Upper lobe of left lung (tissue), 6 donors: ENCODE measurements at places on chromosomes 11 and 22.
A peak's percentile ranks its signal among the peaks of the same experiment; 100 is the strongest.

DNA sequence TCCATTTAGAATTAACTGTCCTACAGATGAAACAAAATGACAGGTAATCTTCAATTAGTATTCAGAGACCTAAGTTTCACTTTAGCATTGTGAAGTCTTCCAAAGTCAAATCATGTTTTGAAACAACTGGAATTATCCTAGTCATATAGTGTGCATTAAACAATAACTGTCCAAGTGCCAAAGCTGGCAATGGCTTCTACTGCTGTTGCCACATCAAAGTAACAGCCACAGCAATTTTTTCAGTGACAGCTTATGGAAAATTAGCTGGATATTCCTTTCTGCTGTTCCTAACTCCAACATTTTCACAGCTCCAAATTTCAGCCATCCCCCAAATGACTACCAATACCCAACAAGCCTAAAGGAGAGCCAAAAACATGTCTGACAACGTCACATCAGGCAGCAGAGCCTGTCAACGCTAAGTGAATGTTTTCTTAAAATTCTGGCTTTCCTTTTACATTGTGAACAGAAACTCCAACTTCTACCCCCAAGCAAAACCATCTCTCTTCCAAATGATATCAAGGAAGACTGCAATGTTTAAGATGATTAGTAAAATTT, 45.3 kb upstream of the CCDC34 start:
- no peak for DNase-seq

DNA sequence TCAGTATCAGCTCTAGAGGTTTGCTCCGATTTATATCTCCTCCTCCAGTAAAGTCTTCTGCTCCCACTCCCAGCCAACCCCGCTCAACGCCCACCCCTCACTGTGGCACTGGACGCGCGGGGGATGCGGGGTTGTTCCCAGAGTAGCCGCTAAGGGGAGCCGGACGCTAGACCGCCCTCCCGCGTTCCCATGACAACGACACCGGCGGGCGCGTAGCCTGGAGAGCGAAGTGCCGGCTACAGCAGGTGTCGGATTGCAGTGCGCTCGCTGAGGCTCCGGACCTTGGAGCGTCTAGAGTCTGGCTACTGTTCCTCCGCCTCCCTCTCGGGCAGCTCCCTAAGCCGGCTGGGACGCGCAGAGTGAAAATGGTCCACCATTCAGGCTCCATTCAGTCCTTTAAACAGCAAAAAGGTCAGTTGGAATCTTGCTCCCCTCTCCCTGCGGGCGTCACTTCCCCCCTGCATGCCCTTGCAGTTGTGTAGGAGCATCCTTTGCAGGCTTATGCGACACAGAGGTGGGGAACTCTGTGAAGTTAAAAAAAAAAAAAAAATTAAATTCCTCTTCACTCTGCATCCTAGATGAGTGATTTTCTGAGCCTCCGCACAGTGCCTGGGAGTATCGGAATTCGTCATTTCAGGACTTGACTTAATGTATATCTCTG, at the start of gene ANO3:
TSS of gene ANO3 (plus strand) at position 220 of the 661 bp plus-strand sequence. CDS start at position 366, 146 bp downstream.
- DNase-seq: peak; percentile 79

DNA sequence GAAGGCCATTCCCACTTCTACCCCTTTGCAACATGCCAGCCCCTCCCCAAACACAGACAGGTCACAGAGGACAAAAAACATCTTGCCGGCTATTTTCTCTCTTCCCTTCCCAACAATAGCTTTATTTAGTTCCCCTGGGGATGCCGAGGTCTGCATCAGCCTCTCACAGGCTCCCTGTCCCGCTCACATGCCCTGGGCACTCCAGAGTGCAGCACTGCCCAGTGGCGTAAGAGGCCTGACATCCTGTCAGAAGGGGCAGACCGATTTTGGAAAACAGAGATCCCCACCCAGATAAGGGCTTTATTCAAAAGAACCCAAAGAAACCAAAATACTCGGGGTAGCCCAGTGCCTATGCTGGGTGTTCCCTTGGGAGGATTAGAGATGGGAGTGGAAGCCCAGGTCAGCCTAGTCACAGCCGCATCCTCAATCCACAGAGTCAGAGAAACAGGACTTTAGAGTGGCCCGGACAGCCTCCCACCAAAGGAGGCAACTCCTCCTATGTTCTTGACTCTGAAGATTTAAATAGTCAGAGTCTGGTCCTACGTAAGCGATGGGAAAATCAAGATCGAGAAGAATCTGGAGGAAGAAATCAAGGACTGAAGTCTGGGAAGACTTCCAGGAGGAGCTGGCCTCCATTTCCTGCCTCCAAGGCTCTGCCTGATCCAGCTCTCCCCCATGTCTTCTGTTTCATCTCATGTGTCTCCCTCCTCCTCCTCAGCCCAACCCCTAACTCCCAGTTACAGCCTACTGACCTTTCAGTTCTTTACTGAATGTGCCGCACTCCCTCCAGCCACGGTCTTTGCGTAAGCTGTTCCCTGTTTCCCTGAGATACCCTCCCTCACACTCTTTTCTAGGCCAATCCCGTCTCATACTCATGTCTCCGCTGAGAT, 129.3 kb downstream of the FBXO7 start:
- DNase-seq: no peak

DNA sequence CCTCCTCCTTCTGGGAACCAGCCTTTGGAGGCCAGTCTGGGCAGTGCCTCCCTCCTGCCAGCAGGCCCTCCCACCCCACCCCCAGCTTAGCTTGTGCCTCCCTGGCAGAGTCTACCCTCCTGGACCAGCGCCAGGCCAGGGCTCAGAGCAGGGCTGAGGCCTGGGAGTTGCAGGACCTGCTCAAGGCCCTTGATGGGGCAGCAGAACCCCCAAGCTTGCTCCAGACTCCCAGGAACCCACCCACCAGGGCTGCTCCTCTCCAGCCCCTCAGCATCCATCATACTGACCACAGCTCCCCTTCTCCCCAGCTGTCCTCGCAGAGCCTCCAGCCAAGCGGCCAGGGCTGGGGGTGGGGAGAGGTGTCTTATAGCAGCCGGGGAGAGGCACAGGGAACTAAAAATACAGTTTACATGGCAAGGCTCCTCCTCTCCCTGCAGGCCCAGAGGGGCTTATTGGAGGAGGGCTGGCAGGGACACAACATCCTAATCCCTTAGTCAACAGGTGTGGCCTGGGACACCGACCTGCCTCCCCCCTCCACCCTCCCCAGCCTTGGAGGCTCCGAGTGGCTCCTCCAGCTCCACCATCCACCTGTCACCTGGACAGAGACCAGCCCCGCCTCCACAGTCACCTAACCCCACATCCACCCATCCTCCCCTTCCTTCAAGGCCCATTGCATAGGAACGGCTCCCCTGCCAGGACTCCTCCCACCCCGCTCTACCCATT, 5.2 kb upstream of the MB start:
- DNase-seq: no peak

- peak; percentile 92 for DNase-seq
These were observed 122.6 kb downstream of the APOL5 start for GRCh38 chr22:35840302-35840739.

- DNase-seq: no peak
These were observed 295.1 kb upstream of the ANO5 start for GRCh38 chr11:21897752-21898151.

GRCh38 chr11:67288198-67288451, 978 bp upstream of the ANKRD13D start:
- no peak for DNase-seq

GRCh38 chr22:30290342-30291057, 1.2 kb upstream of the CASTOR1 start:
- peak; percentile 46 for DNase-seq

- no peak for DNase-seq
These were observed 4.1 kb upstream of the CHRM1 start for GRCh38 chr11:62925308-62925707.

DNA sequence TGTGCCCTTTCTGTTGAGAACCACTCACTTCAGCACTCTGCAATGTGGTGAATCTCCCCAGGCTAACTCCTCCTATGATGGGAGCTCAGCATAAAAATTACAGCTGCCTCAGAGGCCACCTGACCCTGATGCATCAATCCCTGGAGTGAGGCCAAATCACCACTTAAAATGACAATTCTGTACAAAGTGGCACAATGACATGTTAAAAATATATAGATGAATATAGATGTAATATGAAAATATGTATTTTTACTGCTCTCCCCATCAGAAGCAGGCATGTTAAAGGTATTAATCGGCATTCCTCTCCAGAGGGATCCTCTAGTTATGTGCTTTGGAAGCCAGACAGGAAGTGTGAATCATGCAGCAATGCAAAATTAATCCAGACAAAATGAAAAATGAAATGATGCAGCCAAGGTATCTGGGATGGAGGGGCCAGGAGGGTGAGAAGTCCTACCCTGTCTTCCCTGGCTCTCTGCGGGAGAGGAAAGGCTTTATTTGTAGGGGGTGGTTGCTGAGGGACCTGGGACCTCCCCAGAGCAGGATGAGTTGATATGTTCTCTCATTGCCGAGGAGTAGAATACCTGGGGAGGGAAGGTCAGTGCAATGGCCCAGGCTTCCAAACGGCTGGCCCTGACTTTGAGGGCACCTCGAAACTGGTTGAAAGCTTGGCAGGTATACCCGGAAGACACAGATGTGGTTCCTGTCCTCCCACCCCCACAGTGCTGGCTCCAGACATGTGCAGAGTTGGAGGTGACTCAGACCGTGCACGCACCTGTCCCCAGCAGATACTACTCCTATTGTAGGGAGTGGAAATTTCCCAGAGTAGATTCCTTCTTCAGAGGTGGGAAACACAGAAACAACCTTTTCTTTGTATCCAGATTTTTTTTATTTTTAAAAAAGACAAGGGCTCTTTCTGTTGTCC, 347.9 kb upstream of the NCAM1 start:
- DNase-seq: no peak

DNA sequence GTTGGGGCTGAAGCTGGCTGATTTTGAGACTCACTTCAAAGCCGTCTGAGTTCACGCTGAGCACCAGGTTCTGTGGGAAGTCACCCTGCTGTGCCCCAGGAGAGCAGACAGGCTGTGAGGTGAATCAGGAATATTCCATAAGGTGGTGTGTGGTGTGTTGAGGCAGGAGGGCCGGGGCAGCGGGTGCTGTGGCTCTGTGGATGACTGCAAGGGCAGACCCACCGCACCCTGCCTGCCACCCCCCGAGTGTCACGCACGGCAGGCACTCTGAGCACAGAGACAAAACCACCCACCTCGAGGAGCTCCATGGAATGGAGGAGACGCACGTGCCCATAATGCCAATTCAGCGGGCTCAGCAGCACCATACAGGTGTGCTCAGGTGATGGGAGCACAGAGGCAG, 147.8 kb downstream of the PKNOX2 start:
- no peak for DNase-seq

DNA sequence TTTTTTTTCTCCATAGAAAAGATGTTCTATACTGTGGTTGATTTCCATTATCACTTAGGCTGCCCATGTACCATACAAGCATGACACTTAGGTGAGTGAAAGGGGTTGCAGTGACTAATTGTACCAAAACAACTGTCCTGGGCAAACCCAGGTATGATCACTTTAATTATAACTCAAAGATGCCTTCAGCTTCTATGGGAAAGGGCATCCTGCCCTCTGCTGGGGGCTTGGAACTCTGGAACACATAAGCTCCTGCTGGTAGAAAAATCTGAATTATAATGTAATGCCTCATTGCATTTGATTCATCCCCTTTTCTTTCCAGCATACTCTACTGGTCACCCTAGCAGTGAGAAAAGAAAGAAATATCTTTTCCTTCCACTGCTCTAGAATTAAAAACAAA, 206.3 kb downstream of the DDX10 start:
- no peak for DNase-seq

- DNase-seq: peak; percentile 82
These were observed 12.7 kb downstream of the GTPBP1 start for GRCh38 chr22:38718414-38718813.

GRCh38 chr11:107243929-107244328, 213.7 kb downstream of the CWF19L2 start:
- DNase-seq: no peak

GRCh38 chr11:44904261-44905020, 46.2 kb downstream of the TP53I11 start:
- no peak for DNase-seq

- no peak for DNase-seq
These were observed 21.5 kb upstream of the GSTP1 start for GRCh38 chr11:67561971-67562619.

- no peak for DNase-seq
These were observed 395.0 kb downstream of the TENM4 start for GRCh38 chr11:79045800-79046304.

DNA sequence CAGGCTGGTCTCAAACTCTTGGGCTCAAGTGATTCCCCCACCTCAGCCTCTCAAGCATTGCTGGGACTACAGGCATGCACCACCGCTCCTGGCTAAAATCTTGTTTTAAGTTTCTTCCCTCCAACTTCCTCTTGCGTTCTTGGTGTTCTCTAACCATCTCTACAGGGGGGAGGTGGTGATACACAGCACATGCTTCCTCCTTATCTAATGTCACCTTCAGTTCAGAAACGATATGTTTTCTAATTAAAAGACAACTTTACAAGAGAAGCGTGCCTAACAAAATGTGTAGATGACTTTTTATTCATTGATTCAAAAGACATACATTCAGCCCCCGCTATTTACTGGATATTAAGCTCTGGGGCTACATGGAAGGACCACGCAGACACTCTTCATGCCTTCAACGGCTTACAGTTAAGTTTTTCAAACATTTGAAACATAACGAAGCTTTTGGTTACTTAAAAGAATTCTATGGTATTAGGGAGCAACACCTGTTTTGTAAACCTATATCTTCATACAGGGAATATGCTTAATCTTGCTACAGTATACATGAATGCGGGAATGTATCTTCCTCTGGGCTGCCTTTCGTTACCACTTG, 933 bp upstream of the DLAT start:
- DNase-seq: no peak

DNA sequence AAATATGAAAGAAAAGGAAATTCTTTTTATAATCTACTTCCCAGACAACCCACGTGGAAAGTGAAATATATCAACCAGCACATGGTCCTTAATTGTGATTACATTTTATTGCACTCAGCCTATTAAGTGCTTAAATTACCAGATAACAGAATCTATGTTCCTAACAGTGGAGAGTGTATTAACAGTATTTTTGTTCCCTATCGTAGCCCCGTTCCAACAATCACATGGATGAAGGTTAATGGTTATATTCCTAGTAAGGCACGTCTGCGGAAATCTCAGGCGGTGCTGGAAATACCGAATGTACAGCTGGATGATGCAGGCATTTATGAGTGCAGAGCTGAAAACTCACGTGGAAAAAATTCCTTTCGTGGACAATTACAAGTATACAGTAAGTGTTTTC, 626.1 kb upstream of the ARHGAP42 start:
- no peak for DNase-seq

DNA sequence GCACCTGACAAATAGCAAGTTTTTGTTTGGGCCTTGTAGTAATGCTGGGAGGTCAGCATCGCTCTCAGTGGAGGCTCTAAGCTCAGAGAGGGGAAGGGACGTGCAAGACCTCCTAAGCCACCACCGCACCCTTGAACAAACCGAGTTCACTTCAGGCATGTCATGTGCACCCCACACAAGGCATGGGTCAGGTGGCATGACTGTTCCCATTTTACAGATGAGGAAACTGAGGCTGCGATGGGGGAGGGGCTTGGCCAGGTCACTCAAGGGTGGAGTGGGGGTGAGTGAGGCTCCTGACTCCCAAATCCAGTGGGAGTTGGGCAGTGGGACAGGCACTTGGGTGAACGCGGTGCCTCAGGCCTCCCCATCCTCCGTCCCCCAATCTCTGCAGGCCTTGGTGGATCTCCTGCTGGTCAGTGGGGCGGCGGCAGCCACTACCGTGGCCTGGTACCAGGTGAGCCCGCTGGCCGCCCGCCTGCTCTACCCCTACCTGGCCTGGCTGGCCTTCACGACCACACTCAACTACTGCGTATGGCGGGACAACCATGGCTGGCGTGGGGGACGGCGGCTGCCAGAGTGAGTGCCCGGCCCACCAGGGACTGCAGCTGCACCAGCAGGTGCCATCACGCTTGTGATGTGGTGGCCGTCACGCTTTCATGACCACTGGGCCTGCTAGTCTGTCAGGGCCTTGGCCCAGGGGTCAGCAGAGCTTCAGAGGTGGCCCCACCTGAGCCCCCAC, 11.2 kb downstream of the TSPO start:
- peak; percentile 81 for DNase-seq
